ENCODE measurements at places on chromosomes 1 and 21.

DNA sequence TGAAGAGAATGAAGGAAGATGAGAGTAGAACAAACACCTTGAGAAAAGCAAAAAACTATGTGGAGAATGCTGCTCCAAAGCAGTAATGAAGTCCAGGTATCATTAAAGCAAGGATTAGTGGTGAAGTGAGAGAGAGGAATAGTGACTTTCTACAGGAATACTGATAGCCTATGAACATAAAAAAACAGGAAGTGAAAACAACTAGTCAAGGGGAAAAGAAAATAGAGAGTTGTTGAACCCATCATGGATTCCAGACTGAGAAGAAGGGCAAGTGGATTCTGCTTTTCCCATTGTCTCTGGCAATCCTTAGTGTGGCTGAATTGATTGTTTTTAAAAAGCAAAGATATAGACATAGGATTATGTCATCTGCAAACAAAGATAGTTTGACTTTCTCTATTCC lies 119.9 kb upstream of the LHX8 start:
- peak; percentile 32 for DNase-seq

DNA sequence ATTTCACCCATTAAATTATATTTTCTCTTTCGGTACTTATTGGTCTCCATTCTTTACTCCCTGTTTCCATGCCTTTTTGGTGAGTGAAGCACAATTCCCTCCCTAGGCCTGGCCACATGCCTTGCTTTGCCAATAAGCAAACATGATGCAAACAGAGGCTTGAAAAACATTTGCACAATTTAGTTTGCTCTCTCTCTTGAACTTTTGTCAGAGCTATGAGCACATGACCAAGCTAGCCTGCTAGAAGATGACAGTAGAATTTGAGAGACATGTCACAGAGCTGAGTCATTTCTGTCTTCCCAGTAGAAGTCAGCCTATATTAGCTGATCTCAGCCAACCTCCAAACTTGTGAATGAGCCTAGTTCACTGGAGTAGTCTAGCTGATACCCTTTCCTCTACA lies 24.6 kb downstream of the ANGPTL3 start:
- peak; percentile 93 for DNase-seq

DNA sequence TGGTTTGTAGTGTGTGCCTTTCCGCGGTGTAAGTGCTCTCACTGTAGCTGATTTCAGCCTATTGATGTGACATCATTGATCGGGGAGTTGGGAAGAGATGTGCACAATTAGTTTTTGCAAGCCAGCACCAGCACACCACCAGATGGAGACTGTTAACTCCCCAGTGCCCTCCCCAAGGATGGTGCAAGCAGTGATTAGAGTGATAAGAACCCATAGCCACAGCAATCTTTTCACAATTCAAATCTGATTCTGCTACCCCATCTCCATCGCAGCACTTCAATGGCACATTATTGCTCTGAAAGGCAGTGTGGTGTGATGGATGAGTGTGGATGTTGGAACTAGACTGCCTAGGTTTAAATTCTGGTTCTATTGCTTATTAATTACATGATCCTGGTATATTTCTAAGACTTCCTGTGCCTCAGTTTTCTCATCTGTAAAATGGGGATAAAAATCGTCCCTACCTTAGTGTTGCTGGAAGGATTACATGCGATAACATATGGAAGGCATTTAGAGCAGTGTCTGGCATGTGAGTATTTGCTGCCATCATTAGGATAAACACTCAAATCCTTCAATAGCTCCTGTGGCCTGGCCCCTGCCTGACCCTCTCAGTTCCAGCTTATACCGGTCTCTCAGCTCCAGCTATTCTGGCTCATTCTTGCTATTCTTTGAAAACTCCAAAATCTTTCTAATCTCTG lies 6.7 kb downstream of the CSF3R start:
- peak; percentile 20 for DNase-seq

DNA sequence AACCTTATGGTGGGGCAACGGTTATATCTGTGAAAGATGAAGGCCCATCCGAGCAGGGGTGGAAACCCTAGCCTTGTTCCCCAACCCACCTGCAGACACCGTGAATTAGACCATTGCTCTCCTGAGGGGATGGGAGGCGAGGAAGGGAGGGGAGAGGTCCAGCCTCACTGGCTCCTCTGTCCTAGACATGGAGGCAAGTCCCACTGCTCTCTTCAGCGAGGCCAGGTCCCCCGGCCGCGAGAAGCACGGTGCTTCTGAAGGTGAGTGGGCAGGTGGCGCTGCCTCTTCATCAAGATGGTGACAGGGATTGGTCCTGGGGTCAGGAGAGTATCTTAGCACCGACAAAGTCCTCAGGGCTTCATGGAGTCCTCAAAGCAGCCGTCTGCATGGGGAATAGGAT lies 59.3 kb downstream of the VWA5B1 start:
- no peak for DNase-seq

DNA sequence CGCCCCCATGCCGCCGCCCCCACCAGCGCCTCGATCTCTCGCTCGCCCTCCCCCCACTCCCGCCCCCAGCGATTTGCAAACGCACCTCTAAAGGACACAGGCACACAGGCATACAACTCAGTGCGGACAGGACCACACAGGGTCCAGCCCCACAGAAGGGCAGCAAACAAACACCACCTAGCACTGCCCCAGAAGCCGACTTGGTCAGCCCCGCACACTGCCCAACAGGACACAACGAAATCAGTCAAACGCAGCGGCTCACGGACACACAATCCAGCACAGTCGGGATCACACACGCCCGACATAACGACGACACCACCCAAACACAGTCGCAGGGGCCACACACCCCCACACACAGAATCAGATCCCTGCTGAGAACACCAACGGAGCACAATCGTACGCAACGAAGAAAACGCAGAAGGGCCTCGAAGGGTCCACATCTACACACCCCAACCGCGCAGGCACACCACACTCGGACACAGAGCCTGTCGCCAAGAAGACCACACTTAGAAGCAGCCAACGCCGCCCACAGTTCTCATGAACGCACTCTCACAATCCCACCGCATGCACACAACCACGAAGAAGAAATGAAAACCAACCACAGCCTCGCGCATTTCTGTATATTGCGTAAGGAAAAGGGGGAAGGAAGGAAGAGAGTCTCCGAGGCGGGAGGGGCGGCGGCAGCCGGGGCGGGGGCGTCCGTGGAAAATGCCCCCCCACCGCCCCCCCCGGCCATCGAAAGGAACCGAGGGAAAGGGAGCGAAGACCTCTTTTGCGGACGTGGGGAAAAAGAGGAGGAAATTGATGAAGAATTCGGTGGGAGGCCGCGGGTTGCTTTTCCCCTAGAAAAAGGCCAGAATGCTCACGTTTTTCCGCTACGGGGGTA lies 481 bp downstream of the TAL1 start:
- peak; percentile 37 for DNase-seq

- DNase-seq, result no peak
Observed at GRCh38 chr1:35231287-35231686, 37.2 kb upstream of the ZMYM4 start.

- no peak for DNase-seq
Observed at GRCh38 chr1:21154717-21155116, 22.0 kb downstream of the EIF4G3 start.

DNA sequence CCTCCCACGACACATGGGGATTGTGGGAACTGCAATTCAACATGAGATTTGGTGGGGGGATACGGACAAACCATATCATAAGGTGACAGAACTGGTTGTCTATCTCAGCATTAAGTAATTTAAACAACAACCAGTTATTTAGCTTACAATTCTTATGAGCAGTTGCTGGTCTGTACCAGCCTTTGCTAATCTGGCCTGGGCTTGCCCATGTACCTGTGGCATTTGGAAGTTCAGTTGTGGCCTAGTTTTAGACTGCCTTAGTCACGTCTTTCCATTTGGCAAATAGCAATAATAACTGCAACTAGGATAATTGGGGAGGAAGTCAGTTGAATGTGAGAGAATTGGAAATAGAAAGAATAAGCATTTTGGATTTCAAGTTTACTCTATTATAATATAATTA lies 441.8 kb upstream of the CXADR start:
- no peak for DNase-seq

DNA sequence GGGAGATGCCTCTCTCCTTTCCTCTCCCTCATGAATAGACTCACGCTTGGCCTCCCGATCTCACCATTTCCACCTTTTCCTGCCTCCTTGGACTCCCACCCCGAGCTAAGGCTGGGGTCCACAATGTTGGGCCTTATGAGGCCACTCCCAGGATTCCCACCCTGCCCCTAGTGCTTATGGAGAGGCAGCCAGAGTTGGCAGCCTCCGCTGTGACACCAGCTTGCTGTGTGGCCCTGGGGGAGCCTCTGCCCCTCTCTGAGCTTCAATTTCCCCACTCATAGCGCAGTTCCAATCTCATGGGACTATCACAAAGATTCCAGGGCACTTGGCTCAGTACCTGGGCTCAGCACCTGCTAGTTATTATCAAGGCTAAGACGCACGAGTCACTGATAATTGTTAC lies 118.7 kb upstream of the WNT4 start:
- DNase-seq, result no peak

GRCh38 chr1:181251001-181251712 lies 162.7 kb downstream of the IER5 start:
- peak; percentile 27 for DNase-seq

DNA sequence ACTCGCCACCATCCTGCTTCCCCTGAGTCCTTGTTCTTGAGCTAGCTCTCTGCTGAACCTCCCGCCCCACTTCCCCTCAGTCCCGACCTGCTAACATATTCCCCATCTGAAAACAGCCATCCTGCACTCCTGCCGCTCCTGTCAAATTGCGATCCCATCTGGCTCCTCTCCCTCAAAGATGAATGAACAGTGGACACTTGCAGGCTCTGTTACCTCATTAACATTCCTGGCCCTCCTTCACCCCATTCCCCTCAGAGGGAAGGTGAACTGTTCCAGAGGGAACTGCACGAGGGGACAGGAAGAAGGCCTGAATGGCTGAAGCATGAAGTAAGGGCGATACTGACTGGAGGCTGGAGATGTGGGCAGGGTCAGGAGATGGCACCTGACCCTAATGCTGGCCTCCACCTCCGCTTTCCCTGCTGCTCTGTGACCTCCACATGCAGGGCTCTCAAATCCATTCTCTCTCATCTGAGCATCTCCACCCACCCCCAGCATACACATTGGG lies 7.4 kb upstream of the CELSR2 start:
- DNase-seq, result no peak

GRCh38 chr1:186325239-186325638 lies 49.8 kb downstream of the TPR start:
- peak; percentile 29 for DNase-seq

GRCh38 chr21:26849428-26850115 lies 4.4 kb upstream of the ADAMTS1 start:
- DNase-seq, result peak; percentile 76

DNA sequence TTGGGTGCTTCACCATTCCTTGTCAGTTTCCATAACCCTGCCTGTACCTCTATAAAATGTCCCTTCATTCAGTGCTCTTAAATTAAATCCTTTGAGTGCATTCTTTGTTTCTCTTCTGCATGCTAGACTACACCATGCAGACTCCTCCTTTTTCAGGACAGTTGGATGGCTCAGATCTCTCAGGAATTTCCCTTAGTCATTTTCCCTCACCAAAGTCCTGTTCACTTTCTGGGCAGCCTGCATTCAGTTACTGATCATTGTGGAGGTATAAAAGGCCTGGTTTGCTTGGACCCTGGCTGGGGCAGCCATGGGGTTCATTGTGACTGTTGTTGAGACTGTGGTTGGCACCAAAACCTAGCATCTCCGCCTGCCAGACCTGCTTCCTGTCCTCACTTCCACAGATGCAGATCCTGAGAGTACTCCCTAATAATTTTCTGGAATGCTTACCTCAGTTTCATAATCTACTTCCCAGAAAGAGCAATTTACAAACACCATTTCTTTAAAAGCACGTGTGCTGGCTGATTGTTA lies 88.4 kb downstream of the PDE4B start:
- DNase-seq, result no peak

- peak; percentile 93 for DNase-seq
Observed at GRCh38 chr1:25796811-25797458, 3.1 kb upstream of the SELENON start.

DNA sequence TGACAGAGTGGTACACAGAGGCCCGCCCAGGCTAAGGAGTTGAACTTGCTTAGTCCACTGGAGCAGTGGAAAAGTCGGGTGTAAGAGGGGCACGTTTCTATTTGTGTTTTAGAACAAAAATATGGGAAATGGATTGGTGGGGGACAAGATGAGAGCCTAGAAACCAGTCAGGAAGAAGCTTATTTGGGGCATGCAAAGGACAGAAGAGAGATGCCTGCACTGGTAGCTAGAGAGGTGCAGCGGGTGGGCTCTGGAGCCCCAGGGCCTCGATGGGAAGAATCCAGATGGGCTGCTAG lies 1.2 kb upstream of the LIN9 start:
- DNase-seq, result no peak

- no peak for DNase-seq
Observed at GRCh38 chr1:226443439-226443838, 35.5 kb upstream of the PARP1 start.

- peak; percentile 94 for DNase-seq
Observed at GRCh38 chr21:41501919-41502318, 6.0 kb downstream of the TMPRSS2 start.

DNA sequence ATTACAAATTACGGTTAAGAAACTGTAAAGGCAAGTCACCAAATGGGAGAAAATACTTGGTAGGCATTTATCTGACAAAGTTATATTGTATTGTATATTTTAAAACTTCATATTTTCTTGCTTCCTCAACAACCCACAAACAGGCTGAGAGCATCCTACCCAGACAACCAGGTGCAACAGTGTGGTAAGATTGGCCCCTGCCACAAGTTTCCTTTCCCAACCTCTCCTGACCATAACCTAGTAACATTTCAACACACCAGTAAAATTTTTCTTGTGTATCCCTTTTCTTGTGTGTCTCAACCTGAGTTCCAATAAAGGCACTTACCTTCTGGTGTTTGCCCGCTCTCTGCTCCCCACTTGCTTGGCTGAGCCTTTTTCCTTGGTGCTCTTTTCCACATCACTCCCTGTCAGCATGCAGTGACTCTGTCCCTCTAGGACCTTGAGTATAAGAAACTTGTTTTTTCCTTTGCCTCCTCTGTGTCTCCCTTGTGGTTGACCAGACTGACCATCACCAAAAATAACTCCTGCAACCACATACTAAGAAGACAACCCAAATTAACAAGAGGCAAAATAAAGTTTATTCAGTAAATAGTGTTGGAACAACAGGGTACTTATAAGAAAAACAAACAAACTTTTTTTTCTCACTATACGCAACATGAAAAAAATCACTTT lies 40.9 kb downstream of the FCRL3 start:
- DNase-seq, result no peak

Data from DMS53 (cell line).